Stimulated activated CD4-positive, alpha-beta T cell treated with anti-CD3 and anti-CD28 coated beads, TNF-alpha, amount 100 ng/mL, for 24 hours (primary cell): ENCODE measurements at places on chromosomes 4 and X.

DNA sequence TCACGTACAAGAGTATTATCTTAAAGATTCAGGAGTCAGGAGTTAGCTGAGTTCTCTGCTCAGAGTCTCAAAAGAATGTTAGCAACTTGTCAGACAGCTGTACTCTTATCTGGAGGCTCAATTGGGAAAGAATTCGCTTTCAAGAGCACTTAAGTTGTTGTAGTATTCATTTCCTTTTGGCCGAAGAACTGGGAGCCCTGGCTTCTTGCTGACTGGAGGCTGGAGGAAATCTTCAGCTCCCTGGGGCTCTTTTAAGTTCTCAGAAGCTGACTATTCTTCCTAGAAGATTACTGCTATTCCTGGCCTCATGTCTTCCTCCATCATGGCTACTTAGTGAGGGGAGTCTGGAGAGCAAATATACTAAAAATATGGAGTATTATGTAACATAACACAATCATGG is 587.2 kb downstream of the EPHA5 start:
- no peak for DNase-seq

DNA sequence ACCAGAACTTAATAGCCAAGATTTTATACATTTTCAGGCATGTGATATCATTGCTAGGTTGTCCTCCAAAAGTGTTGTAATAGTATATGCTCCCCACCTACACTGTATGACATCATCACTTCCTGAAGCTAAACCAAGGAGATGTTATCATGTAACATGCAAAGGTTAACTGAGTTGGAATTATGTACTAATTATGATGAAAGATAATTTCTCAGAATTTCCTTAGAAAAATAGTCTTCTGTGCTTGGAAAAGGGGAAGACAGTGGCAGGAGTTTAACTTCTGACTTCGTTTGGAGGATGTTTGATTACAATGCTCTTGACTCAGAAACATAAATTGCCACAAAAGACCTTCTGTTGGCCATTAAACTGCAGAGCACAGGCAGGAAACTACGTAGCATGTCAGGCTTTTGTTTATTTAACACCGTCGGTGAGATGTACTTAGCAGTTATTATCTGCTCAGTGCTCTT is 83.6 kb upstream of the GUCY1A1 start:
- no peak for DNase-seq

GRCh38 chrX:28312259-28312658 is 275.0 kb upstream of the IL1RAPL1 start:
- DNase-seq: no peak

DNA sequence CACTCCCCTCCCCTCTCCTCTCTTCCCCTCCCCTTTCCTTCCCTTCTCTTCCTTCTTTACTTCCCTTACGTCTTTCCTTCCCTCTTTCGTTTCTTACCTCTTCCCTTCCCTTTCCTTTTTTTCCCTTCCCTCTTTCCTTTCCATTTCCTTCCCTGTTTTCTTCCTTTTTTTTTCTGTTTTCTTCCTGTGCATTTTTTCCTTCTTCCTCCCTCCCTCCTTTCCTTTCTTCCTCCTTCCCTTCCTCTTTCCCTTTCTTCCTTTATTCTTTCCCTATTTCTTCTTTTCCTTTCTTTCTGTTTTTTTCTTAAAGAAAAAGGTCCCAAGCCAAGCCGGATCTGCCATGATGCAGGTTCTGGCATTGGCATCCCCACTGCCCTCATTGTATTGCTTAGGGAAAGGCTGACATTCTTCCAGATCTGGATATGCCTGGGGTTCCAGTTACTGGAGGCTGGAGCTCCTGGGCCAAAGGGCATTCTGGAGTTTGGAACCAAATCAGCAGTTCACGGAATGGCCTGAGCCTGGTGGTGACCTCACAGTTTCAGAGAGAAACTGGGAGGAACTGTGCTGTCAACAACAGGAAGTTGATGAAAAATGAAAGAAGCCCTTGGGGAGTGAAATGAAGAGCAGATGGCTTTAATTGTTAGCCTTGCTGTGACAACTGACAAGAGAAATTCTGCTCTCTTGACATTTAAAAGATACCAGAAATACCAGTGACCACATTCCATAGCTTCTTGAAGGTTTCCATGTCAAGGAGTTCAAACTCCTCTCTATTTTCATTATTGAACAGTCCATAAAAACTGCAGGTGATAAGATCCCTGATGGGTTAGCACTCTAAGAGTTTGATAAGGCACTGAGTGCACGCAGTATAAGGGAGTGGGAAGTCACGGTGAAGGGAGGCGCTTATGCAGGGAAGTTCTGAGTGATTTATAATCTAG is 622.1 kb downstream of the SPRY1 start:
- DNase-seq: no peak
